ENCODE measurements at places on chromosomes 1 and 21. TPM values are rescaled to one million over a fixed set of nuclear protein-coding genes. Genes with fewer than 3 reads are reported as not detected.

Gene BEND5
- total RNA-seq = 0.59 TPM

Gene FCRL1
- total RNA-seq = not detected

Gene OR2L2
- total RNA-seq = not detected

Gene ESRRG
- total RNA-seq = not detected

Gene TNFSF18
- 0.46 TPM for total RNA-seq

Gene EPS15
- 61.2 TPM for total RNA-seq

Gene SLC22A15
- 5.0 TPM for total RNA-seq

Gene VN1R5
- total RNA-seq = not detected

Gene FCRL4
- total RNA-seq = not detected

Gene AJAP1
- 0.65 TPM for total RNA-seq

Data from smooth muscle cell of the pulmonary artery (primary cell).